ENCODE measurements at places on chromosomes 6 and 20.

GRCh38 chr20:50799176-50799889 is 4.5 kb downstream of the BCAS4 start:
- no peak for DNase-seq

DNA sequence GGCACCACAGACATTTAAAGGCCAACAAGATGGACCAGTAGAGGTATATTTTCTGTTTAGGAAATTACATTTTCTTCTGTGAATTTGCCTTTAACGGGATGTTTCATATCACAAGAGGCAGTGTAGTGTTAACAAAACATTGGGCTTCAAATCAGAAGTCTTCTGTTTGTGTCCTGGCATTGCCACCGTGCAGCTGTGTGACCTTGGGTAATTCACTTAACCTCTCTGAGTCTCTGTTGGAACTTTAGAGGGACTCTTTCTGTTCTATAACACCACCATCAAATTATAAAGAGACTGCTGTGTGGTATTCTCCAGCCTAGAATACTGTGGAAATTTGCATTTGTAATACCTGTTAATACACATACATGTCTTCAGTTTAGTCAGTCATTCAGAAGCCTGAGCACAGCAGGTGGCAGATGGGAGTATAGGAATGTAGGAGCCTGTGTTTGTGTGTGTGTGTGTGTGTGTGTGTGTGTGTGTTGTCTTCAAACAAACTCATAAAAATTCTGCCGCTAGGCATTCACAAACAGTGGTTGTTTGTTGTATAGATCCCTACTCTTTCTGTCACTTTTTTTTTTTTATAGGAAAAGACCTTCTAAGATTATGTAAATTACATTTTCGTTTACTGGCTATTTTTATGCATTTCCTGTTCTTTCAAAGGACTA is 22.6 kb downstream of the UST start:
- DNase-seq = no peak

GRCh38 chr6:26520237-26520849 is 17.8 kb upstream of the HMGN4 start:
- DNase-seq = no peak

DNA sequence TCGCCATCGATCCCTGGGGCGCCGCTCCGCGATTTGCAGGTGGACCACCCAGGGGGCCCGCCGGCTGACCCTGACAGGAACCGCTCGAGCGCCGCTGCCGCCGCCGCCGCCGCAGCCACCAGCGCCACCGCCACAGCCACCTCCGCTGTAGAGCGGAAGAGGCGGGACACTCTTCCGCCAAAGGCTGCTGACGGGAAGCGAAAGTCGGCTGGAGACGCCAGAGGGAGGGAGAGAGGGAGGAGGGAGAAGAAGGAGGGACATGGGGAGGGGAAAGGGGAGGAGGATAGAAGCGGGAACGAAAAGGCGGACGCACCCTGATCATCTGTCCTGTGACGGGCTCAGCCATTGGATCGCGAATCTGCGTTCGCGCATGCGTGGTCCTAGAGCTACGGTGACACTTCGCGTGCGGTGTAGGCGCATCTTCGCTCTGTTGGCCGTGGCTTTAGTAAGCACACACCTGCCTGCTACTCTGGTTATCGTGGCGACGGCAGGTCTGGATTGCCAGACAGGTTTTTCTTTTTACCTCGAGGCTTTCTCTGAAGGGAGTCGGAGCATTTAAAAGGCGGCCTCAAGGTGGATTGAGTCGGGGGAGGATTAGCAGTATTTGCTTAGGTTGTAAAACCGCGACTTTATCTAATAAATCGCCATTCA is at the start of gene TMEM30A:
TSS of gene TMEM30A (minus strand) at position 161 of the 651 bp plus-strand sequence. CDS start at position 7, 154 bp downstream.
- DNase-seq = peak; percentile 81

DNA sequence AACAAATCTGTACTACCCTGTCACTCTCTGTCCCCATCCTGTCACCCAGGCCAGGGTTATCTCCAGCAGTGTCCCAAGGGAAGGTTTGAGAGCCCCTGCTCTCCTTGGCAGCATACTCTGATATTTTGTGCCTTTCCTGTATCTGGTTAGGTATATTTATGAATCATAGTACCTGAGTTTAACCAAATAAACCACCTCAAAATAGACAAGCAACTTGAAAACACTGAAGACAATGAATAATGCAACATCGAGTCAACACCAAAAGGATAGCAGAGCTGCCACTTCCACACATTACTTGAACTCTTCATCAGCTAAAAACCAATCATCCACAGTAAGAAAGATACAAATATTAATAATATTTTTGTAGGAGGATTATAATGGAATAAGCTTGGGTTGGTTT is 142.6 kb upstream of the TAB2 start:
- DNase-seq = no peak

- DNase-seq = no peak
These were observed 23.5 kb downstream of the HCK start for GRCh38 chr20:32075534-32075933.

DNA sequence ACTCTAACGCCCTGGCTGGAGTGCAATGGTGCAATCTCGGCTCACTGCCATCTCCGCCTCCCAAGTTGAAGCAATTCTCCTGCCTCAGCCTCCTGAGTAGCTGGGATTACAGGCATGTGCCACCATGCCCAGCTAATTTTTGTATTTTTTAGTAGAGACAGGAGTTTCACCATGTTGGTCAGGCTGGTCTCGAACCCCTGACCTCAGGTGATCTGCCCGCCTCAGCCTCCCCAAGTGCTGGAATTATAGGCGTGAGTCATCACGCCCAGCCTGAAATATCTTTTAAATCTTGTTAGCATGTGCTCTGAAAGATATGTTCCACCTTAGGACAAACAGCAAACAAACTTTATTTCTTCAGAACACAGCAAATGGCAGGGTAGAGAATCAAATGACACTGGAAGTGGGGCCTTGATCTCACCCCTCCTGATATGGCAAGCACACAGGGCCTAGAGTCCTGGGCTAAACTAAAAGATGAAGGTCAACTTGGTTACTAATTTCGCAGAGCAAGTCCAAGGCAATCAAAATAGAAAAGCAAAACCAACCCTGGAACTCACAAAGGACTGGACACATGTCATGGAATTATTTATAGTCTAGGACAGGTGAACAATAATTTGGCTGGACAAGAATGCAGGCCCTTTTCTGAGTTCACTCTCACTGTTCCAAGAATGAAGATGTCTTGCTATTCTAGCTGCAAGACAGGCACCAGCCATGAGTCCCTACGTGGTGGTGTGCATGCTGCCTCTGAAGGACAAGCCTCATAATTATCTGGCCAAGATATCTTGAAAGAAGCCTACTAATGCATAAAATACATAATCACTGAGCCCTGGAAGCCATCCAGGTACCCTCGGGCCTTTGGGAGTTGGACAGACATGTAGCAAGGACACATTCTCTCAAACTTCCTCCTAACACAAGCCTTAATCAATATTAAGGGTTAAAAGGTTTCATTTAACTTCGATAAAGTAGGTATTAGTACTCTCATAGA is 35.6 kb downstream of the B4GALT5 start:
- no peak for DNase-seq

GRCh38 chr6:163991321-163991720 is 576.8 kb downstream of the QKI start:
- DNase-seq = no peak

- no peak for DNase-seq
These were observed 84.6 kb downstream of the PDE7B start for GRCh38 chr6:135935941-135936601.

GRCh38 chr6:106520711-106521401 is 108.4 kb downstream of the RTN4IP1 start:
- DNase-seq = no peak

- no peak for DNase-seq
These were observed 4.2 kb downstream of the GPR31 start for GRCh38 chr6:167153521-167153959.

DNA sequence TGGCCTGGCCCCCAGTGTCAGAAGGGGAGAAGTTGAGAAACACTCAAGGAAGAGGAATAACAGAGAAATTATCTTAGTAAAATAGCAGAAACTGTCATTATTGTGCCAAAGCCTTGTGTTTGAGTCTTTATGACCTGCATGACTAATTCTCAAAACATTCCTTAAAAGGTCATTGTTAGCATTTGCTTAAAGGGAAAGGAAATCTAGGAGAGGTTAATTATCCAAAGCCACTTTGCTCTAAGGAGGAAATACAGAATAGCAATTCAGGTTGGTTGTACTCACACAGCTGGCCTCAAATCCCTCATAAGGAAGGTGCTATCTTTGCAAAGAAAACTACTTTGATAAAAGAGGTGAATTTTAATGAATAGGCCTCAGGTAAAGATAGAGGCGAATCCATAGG is 516.7 kb downstream of the CBLN4 start:
- no peak for DNase-seq

DNA sequence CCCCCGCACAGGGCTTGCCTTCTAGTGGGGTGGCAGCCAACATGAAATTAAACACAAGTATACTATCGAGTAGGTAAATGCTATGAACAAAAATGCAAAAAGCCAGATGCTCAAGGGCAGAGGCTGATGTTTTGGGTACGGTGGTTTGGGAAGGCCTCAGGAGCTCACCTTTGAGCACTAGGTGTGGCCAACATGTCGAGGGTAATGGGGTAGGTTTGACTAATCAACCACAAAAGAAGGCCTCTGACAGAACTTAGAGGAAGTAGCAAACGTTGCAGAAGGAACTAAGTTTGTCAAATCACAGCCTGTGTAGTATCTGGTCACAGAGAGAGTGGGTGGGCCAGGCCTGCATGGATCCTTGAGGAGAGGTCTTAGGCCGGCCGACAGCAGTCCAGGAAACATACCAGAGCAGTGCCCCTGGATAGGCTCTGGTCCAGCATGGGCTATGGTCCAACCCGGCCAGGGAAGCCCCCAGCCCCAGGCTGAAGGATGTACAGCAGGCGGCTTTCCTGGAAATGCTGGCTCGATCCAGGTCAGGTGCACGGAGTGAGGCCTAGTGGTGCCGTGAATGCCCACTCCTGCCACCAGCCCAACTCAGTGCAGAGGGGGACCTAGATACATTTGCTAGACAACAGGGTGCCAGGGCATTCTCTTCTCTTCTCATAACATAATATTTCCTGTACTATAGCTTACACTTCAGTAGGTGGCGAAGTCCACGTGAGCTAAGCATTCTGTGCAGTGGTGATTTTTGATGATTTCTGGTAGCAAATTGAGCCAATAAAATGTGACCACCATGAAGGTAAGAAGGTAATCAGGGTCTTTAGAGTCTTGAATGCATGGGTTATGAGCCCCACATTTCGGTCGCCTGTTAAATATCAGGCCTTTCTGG is 56.3 kb upstream of the CD93 start:
- DNase-seq = no peak

DNA sequence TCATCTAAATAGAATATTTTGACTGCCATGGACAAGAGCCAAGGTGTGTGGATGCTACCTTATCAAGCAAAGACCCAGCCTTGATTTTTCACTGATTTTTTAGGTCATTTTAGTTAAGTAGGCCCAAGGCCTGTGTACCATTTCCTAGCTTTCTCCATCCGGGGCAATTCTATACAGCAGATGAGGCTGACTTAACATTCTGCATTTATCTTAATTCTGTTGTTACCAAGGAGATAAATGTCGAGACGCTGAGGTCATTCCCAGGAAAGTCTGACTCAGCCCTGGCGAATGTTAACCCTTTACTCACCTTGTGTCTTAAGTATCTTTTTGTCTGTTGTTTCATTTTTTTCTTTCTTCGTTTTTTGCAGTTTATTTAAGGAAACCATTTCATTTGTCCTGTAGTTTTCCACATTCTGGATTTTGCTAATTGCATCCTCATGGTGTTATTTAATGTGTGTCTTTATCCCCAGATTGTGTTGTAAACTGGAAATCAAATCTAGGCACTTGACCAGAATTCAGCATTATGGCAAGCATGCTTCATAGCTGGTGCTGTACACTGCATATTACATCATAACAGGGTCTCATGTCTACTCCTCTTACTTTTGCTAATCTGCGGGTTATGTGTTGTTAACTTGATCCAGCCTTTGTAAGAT is 277.0 kb downstream of the CDKAL1 start:
- no peak for DNase-seq

DNA sequence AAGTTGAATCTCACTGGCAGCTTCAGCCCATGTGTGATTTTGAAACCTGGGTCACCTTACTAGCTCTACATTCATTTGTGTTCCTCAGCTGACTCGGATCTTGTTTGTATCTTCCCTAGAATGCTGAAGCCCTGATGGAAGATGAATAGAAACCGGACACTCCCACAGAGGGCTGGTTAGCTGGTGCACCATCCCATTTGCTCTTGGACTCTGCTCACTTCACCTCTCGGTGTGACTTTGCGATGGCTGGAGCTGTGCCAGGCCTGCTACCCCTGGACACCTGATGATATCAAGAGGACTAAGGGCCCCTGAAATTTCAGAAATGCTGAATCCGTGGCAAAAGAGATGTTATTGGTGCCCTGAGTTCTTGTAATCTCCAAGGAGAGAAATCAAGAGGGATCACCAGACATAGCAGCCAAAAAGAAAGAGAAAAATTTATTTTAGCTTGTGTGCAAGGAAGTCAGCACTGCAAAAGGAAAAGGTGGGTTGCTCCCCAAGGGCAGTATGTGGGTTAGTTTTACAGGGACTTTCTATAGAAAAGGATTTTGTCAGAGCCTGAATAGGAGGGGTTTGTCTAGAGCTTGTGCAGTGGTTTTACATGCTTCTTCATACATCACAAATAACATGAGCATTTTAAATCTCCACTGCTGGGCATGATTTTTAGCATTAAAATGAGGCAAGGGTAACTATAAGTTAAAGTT is 426.3 kb upstream of the NOX3 start:
- DNase-seq = no peak

- no peak for DNase-seq
These were observed 157.0 kb downstream of the MTHFD1L start for GRCh38 chr6:151022492-151022891.

DNA sequence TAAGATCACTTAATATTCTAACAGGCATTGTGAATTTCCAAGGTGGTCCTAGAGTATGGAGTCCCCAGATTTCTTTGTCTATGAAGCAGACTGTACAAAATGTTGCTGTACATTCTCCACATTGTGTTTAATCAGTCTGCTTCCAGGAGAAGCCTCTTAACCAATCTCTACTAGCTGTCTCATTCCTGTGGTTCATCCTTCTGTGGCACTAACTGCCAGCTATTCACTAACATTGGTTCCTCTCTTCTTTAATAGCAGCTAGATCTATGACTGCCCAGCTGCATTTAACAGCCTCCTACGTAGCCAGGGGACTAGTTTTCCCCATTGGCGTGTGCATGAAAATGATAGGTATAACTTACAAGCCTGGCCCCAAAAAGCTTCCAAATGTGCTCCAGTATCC is 395.4 kb downstream of the SAMD5 start:
- DNase-seq = no peak

- DNase-seq = no peak
These were observed 24.7 kb downstream of the NDUFAF4 start for GRCh38 chr6:96872976-96873375.

DNA sequence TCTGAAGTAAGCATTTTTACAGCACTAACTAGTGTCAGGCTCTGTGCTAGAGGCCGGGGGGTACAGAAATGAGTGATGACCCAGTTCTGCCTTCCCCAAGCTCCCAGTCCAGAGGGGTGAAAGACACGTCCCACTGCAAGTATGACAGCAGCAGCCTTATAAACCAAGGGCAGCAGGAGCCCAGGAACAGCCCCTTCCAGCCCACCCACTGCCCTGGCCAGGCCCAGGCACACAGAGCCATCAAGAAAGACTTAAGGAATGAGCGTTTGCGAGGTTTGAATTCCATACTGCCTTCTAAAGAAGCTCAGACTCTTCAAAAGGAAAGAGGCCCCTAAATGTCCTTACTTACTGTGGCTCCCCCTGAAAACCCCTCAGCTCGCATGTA is 10.0 kb downstream of the TRERF1 start:
- no peak for DNase-seq

- DNase-seq = no peak
These were observed 200.3 kb downstream of the RNGTT start for GRCh38 chr6:88763160-88763559.
